ENCODE measurements at places on chromosomes 16 and 17.

GRCh38 chr17:32523827-32524552 is 37.2 kb downstream of the CDK5R1 start:
- no peak for DNase-seq

DNA sequence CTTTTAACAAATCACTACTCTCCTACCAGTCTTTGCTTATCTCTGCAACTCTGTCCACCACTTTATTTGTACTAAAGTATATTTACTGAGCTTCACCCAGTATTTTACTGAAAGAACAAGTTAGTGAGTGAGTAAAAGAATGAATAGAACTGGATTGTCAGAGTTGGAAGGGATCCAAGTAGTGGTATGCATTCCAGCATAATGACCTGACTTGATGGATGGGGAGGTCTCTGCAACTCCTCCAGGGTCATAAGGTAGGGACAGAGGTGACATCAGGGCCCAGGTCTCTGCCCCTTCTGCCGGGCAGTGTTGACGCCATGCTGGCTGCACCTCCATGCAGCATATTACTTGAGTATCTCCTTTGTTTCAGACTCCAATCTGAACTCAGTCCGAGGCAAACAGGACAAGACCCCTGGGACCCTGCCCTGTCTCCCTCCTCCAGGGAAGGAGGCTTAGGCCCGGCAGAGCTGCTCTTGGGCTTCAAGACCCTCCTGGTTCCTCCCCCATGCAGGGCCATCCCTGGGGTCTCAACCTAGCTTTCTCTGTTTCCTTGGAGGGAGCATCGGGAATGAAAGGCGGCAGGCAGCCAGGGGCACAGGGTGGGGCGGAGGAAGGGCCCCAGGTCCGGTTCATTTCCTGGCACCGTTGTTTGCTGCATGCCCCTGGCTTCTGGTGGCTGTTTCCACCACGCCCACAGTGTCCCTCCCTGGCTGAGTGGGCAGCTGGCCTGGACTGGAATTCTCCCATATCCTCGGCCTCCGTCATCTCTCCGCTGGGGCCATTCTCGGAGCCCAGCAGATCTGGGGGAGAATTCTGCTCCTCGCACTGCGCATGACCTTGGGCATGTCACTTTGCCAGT is 12.4 kb upstream of the ITGA3 start:
- no peak for DNase-seq

- DNase-seq: no peak
Measured at GRCh38 chr17:2068519-2069051, 13.7 kb downstream of the HIC1 start.

- no peak for DNase-seq
Measured at GRCh38 chr17:78147315-78147998, 1.3 kb downstream of the C17orf99 start.
